ENCODE measurements at places on chromosomes 16 and 17.
A peak's percentile ranks its signal among the peaks of the same experiment; 100 is the strongest.

- DNase-seq: no peak
Observed at GRCh38 chr17:34154961-34155730, 99.9 kb upstream of the CCL2 start.

- no peak for DNase-seq
Observed at GRCh38 chr17:2157081-2157480, 102.2 kb downstream of the HIC1 start.

- DNase-seq: no peak
Observed at GRCh38 chr16:27222249-27223225, 19.2 kb downstream of the KDM8 start.

- no peak for DNase-seq
Observed at GRCh38 chr17:77129568-77130301, 11.0 kb upstream of the SEC14L1 start.

- DNase-seq: peak; percentile 33
Observed at GRCh38 chr17:32519228-32520103, 32.7 kb downstream of the CDK5R1 start.

GRCh38 chr17:14308965-14309879, 8.3 kb downstream of the HS3ST3B1 start:
- DNase-seq: peak; percentile 91

- no peak for DNase-seq
Observed at GRCh38 chr17:3712811-3713463, 10.8 kb upstream of the HASPIN start.

DNA sequence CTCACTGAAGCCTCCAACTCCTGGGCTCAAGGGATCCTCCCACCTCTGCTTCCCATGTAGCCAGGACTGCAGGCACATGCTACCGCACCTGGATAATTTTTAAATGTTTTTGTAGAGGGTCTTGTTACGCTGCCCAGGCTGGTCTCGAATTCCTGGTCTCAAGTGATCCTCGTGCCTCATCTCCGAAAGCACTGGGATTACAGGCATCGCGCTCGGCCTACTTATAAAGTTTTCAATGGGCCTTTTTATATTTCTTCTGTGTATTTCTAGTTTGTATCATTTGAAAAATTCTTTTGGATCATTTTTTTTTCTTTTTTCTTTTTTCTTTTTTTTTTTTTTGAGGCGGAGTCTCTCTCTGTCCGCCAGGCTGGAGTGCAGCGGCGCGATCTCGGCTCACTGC, 7.3 kb upstream of the TLCD3A start:
- DNase-seq: no peak

DNA sequence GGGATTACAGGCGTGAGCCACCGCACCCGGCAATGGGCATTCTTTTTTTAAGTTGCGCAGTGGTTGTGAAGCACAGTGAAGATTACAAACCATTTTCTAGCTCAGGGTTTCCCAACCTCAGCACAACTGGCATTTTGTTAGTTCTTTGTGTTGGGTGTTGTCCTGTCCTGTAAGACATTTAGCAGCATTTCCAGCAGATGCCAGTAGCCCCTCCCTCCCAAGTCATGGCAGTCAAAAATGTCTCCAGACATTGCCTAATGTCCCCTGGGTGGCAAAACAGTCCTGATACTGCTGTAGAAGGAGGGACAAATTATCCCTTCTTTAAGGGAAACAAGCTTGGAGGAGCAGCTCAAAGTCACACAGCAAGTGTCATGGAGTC, 15.6 kb downstream of the PLK1 start:
- no peak for DNase-seq

GRCh38 chr16:88869673-88869980, 3.2 kb upstream of the PABPN1L start:
- DNase-seq: no peak

DNA sequence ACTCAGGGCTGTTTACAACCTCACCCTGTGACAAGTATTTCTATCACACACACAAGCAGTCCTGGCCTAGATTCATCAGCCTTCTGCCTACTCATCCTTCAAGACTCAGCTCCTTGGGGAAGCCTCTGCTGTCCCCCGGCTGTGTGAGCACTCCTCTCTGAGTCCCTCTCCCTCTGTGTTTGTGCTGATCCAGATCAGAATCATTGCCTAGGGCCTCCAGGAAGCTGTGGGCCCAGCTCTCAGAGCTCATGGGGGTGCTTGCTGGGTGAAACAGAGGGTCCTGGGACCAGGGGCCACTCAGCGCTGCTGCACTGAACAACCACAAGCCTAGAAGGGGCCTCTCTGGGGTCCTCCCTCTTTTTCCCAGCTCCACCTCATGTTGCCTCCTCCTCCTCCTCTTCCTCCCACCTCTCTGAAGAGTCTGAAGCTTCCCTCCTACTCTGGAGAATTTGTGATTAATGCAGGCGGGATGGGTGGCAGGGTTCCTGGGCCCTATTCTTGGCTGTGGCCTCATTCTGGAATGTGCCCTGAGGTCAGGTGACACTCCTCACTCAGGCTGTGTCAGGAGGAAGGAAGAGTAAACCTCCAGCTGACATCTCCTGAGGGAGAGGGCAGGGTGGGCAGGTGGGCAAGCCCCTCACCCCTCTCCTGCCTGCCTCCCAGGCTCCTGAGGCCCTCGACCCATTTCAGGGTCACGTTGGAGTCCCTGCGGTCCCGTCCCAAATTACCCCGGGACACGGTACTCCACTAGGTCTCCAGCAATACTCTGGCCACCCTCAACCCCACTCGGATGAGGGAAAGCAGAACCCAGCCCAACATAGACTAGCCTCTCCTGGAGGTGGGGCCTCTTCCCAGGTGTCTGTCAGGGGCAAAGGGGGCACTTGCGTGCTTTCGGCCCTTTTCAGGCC, 10.1 kb downstream of the WFIKKN2 start:
- DNase-seq: no peak

- DNase-seq: no peak
Observed at GRCh38 chr16:30096862-30097563, 1.0 kb upstream of the YPEL3 start.
